ENCODE measurements at places on chromosomes 11 and 22. TPM values are rescaled to one million over a fixed set of nuclear protein-coding genes. Genes with fewer than 3 reads are reported as not detected.

DNA sequence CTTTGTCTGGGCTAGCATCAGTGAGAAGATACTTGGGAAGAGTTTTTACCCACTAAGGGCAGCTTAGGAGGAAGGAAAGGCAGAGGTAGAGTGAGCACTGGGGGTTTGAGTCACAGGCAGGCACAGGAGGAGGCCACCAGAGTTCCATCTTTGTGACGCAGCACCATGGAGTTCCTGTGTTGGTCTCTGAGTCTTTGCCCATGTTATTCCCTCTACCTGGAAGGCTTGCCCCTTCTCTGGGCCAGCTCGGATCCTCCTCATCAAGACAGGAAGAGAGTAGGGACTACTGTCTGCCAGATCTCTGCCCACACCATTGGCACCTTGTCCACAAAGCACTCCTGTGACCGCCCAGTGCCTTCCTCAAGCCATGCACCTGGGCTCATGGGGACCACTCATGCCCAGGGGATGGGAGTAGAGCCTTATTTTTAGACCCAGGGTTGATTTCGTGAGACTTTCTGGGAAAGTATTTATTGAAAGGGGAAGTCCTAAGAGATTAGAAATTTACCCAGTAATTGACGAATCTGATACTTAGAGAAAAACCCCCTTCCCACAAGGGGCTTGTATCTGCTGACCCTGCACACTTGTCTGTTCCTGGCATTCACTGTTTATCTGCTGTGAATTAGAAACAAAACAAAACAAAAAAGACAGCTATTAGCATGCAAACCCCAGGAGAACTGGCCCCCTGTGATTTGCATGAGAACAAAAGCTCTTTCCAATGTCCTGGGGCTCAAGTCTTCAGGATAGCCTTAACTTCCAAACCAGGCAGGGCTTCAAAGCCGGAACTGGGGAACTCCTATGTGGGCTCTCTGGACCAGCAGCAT lies 35.9 kb upstream of the MYEOV start:
- DNase-seq, result no peak

POTEH gene
- not detected for total RNA-seq

PLA2G3 gene
- not detected for total RNA-seq

SERPIND1 gene
- total RNA-seq, result 2.7 TPM

GRCh38 chr22:42562684-42563083 lies 8.9 kb downstream of the SERHL2 start:
- DNase-seq, result no peak

OR51A2 gene
- not detected for total RNA-seq

DNA sequence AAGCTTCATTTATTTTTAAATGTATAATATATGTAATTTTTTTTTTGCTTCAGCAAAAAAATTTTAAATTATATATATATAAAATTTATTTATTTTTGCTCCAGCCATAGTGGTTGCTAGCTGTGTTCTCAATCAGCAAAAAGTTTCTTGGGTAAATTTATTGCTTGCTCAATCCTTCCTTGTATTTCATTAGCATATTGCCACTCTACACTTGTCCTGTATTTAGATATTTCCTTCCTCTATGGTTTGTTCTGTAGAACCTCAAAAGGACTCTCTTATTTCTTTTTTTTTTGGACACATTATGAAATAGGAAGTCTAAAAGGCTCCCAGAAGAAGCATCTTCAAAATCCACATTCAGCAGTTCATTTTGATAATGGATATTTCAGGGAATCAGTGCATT lies 2.3 kb downstream of the PTPRJ start:
- DNase-seq, result no peak

SMIM38 gene
- 0.78 TPM for total RNA-seq

- peak; percentile 62 for DNase-seq
Observed at GRCh38 chr22:49971232-49972162, 10.9 kb downstream of the PIM3 start.

- DNase-seq, result no peak
Observed at GRCh38 chr11:104796301-104796700, 102.0 kb downstream of the CASP12 start.

DNA sequence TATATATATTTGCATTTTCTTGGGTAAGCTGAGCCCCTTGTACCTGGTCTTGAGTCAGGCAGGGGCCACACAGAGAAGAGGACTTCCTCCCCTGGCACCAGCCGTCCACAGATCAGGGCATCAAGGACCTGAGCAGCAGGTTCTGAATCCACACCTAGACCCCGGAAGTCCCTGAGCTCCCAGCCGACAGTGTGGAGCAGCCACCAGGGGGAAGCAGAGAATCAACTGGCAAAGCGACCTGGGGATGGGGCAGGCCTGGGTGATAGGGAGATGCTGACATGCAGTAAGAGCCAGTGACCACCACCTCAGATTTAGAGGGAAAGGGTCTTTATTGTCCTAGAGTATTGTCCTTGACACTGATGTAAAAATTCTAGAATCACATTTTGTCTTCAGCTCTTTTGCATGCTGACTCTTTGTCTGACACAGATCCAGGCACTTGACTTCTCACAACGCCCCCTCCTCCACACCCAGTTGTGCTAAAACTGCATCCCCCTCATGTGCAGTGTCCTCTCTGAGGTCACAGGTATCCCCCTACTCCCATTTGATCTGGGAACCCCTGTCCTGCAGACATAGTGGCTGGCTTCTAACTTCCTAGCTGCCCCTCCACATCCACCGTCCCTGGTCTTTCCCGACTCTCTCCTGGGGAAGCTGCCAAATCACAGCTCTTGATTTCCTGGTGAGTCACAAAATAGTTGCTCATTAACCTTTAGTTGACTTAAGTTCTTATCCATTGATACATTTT lies 109.3 kb downstream of the GGTLC2 start:
- DNase-seq, result no peak

CALCA gene
- total RNA-seq, result not detected

SLC6A5 gene
- total RNA-seq, result not detected

DNA sequence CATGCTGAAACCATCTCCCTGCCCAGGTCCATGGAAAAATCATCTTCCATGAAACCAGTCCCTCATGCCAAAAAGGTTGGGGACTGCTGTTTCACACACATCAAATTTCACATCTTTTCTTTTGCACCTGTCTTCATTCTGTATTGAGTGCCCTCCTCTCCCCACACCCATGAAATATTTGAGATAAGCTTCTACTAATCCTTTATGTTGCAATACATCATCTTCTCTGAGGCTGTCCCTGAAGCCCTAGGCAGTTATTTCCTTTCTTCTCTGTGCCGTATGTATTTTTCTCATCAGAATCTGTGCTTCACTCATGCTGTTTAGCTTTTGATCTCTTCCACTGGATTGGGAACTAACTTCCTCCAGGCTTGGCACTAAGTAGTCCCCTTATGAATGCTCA lies 40.0 kb upstream of the RRM1 start:
- no peak for DNase-seq

DNA sequence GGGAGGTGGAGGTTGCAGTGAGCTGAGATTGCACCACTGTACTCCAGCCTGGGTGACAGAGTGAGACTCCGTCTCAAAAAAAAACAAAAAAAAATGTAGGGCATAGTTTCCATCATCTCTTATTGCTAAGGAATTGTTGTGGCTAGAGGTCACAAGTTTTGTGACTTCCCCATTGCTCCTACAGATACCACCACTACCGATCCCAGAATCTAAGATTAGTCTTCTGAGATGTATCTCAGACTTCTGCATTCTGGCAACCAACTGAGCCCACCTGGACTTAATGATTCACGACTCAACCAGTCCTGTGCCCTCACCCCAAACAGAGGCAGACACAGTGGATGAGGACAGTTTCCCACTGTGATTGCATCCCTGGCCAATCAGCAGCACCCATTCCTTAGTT lies 148.9 kb downstream of the NECTIN1 start:
- no peak for DNase-seq

APOL1 gene
- total RNA-seq, result 1.4 TPM

GRCh38 chr11:47536915-47537314 lies 16.0 kb downstream of the CELF1 start:
- DNase-seq, result no peak

RAPSN gene
- not detected for total RNA-seq

MS4A7 gene
- total RNA-seq, result 3.3 TPM

GRCh38 chr11:108368134-108368533 lies 99.2 kb downstream of the C11orf65 start:
- DNase-seq, result no peak

EHD1 gene
- 22.9 TPM for total RNA-seq

DNA sequence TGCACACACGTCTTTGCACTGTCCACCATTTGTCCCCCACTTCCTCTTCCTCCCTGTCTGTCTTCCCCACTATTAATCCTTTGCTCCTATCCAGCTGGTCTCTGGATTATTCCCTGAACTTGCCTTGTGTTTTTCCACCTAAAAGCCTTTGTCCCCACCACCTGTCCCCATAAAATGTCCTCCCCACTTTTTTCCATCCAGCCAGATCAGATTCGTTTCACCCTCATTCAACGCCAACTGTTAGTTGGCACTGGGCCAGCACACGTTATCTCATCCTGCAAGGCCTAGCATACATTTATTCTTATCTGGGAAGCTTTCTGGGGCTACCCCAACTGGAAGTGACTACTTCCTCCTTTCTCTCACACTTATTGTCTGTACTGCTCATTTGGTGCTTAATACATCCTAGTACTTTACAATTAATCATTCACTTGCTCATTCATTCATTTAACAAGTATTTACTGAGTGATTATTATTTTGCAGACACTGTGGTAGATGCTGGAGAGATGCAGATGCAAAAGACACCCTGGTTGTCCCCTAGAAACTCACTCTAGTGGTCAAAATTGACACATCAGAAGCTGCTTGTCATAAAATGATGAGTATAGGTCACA lies 96.2 kb downstream of the RASSF10 start:
- DNase-seq, result no peak

- DNase-seq, result no peak
Observed at GRCh38 chr22:29125844-29126243, 53.0 kb downstream of the KREMEN1 start.

- DNase-seq, result no peak
Observed at GRCh38 chr11:20373568-20374209, 10.2 kb downstream of the HTATIP2 start.

GRCh38 chr11:11215944-11216343 lies 137.1 kb downstream of the CSNK2A3 start:
- DNase-seq, result no peak

DNA sequence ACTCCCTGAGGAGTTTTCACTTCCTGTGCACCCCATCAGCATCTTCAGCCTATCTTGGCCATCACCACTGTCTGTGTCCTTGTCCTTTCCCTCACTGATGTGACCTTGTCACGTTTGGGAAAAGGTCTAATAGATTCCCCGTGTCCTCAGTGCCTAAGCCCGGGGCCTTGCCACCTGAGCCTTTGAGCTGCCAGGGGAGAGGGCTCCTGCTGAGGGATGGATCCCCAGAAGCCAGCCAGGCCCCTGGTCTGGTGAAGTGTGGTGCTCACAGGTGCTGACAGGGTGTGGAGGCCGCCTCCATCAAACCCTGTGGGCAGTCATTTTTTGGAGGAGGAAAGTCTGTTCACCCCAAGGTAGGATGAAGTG lies 47.2 kb downstream of the GAB4 start:
- DNase-seq, result no peak

- no peak for DNase-seq
Observed at GRCh38 chr11:61639816-61640443, 40.3 kb upstream of the DAGLA start.

SIDT2 gene
- total RNA-seq, result 8.1 TPM

- DNase-seq, result no peak
Observed at GRCh38 chr11:34324466-34324865, 33.3 kb downstream of the ABTB2 start.

GRCh38 chr11:32172848-32173834 lies 82.3 kb downstream of the RCN1 start:
- peak; percentile 31 for DNase-seq

SLC22A12 gene
- total RNA-seq, result not detected

GRCh38 chr11:114019046-114019445 lies 40.5 kb upstream of the ZBTB16 start:
- DNase-seq, result no peak

DNA sequence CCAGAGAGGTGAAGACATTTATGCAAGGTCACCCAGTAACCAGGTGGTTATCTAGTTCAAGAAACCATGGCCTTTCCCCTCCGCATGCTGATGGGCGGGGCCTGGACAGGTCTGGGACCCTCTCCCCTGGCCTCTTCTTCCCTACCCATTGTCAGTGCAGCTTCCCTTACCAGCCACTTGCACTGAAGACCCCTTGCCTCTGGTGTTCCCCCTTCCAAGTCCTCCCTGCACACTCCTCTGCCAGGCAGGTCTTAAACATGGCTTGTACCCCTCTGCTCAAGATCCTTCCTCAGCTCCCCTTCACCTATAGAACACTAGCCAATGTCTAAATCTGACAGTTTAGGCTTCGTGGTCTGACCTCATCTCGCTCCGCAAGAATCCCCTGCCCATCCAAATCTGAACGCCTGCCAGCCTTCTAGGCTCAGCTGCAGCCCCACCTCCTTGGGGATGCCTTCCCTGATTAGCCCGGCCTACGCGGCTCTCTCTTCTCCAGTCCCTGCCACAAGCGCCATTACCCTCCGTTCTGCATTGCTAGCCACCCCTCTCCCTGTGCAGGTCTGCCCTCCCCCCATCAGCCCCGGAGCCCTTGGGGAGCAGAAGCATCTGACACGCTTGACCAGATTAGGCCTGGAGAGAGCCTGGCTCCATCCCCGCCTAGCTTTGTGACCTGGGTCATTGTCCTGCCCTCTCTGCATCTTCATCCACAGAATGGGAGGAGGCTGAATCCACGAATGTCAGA lies 213.8 kb downstream of the DSCAML1 start:
- peak; percentile 23 for DNase-seq

DNA sequence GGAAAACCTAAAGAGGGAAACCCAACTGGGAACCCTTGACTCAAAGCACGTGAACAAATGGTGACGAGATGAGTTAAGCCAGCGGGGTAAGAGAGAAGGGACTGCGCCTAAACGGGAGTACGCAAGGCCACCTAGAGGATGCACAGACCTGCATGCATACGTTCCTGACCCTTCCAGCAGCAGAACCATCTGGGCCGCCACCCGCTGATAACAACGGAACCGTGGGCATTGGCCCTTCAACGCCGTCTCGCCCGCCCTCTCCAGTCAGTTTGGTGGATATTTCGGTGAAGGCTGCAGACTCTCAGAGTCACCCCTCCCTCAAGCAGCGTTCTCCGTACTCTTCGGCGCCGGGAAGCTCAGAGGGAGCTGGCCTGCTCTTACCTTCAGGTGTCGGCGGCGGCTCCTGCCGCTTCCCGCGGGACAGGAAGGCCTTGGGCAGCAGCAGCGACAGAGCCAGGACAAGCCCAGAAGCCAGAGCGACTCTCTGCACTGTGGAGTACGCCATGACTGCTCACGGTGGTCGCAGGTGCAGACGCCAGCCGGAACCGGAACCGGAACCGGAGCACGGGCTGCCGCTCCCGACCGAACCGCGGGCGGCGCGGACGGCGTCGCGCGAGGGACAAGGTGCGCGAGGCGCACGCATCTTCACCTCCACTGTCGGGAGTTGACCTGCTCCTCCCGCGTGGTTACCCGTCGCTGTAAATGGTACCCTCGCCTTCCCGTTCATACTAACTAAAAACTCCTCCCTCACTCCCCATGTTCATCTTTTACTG lies at the start of gene RIC3:
RIC3 (minus strand) TSS at position 541 of the 773 bp plus-strand sequence; CDS start at position 505, 36 bp downstream.
- peak; percentile 56 for DNase-seq

ALDH3B1 gene
- 0.94 TPM for total RNA-seq

DNA sequence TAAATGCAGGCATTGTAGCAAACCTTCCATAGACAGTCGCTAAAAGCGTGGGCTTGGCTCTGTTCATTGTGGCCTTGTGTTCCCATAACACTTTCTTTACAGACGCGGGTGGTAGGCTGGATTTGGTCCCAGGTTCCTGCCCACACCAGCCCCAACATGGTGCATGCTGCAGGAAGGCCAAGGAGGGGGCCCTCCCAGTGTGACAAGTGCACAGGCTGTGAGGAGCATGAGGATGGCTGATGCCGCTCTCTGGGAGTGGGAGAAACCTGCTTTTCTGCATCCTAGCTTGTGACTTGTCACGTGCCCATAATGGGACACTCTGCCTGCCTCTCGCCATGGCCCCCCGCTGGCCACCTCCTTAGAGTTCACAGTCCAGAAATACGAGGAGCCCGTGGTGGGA lies 161.8 kb upstream of the B3GAT1 start:
- DNase-seq, result peak; percentile 60

Measured in occipital lobe (tissue), 3 donors.